Stimulated activated CD4-positive, alpha-beta T cell treated with anti-CD3 and anti-CD28 coated beads, Interleukin-1b, Interleukin-23, amount 100 ng/mL, for 1 hour (primary cell): ENCODE measurements at places on chromosomes 5 and 9.

GRCh38 chr5:99033014-99033900 lies 104.5 kb upstream of the CHD1 start:
- DNase-seq, result no peak

DNA sequence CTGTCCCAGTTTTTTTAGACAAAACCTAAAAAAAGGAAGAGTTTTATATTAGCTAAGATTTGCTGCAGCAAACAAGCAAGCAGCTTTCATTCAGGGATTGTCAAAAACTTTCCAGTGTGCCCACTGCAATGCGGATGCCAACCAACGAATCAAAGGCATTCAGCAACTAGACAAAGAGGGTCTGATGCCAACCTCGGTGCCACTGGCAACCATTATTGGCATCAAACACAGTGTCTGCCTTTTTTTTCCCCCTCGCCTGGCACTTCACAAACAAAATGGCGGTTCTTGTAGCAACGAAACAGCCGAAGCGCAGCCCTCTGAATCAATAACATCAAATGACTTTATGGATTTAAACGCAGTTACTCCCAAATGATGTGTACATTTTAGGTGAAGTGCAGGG lies 10.4 kb downstream of the NFIB start:
- no peak for DNase-seq

GRCh38 chr9:109894921-109895758 lies 115.1 kb downstream of the PALM2AKAP2 start:
- DNase-seq, result no peak

DNA sequence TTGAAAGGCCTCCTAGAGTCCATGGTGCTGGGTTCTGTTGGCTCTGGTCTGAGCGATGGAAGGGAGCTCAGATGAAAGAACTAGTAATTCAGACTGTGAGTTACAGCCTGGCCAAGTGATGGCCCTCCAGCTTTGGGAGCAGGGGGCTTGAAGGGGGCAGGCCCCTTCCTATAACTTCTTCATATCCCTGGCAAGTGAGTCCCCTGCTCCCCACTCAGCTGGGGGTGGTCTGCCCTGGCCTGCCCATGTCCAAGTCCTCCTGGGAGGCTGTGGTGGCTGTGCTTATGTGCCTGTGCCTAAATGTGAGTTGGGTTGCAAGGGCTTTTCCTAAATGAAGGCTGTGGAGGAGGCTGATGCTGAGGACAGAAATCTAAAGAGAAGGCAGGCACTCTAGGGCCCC lies 80.1 kb downstream of the MACROH2A1 start:
- DNase-seq, result no peak

- no peak for DNase-seq
Measured at GRCh38 chr9:127541176-127541575, 70.9 kb upstream of the STXBP1 start.

DNA sequence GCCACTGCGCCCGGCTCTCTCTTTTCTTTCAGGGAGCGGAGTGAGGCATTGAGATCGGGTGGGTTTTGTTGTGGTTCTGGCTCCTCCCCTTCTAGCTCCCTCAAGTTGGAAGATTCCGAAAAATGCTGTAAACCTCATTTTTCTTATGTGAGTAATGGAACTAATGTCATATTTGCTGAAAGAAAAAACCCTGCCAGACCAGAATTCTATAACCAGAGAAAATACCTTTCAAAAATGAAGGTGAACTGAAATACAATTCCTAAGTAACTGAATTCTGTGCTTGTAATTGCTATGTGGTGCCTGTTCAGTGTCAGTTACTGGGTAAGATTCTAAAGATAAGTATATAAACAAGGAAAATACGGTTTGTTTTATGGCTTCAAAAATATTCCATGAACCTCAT lies 30.9 kb upstream of the CDK20 start:
- no peak for DNase-seq

DNA sequence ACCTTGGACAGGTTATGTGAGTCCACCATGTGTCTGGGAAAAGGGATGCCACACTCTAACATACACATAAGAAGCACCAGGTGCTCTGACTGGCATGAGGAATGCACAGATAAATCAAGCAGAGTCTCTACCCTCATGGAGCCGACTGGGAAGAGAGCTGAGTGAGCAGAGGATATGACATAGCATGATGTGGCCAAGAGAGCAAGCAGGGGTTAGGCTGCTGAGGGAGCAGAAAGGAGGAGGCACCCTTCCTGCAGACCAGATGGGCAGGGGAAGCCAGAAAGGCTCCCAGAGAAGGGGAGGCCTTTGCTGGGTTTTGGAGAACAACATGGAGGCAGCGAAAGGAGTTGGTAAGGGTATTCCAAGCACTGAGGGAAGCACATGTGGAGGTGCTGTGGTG lies 223.1 kb downstream of the GNA14 start:
- no peak for DNase-seq

- no peak for DNase-seq
Measured at GRCh38 chr5:54644226-54644625, 126.7 kb downstream of the SNX18 start.

- DNase-seq, result no peak
Measured at GRCh38 chr5:96648023-96648422, 14.2 kb upstream of the CAST start.

DNA sequence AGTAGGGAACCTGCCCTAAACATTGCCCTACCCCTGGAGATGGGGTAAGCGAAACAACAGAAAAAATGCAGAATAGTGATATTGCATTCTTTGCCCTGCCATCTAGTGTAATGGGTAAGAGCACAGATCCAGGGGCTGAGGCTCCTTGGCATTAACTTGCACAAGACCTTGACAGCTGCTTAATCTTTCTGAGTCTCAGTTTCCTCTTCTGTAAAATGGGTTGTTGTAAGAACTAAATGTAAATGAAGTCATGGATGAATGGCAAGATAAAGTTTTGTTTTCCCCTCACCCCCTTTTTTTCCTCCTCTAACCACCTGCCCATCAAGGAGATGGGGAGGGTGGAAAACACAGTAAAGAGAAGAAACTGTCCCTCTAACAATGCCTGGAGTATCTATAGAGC lies 47.7 kb upstream of the ZNF366 start:
- no peak for DNase-seq

GRCh38 chr9:113238859-113239232 lies 17.5 kb downstream of the SLC31A1 start:
- DNase-seq, result no peak

DNA sequence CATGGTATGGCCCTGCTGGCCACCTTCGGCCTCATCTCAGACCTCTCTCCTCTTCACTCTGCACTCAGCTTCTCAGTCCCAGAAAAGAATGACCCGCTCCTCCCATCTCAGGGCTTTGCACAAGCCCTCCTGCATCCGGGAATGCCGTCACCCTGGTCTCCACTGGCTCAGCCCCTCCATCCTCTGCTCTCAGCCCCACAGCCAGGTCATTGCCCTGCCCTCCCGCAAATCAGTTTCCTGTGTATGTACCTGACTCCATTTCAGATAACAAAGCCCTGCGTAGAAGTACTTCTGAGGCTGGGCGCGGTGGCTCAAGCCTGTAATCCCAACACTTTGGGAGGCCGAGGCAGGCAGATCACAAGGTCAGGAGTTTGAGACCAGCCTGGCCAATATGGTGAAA lies 28.9 kb upstream of the EEIG1 start:
- no peak for DNase-seq

GRCh38 chr5:179127136-179128040 lies 67.2 kb downstream of the ZNF354C start:
- no peak for DNase-seq

DNA sequence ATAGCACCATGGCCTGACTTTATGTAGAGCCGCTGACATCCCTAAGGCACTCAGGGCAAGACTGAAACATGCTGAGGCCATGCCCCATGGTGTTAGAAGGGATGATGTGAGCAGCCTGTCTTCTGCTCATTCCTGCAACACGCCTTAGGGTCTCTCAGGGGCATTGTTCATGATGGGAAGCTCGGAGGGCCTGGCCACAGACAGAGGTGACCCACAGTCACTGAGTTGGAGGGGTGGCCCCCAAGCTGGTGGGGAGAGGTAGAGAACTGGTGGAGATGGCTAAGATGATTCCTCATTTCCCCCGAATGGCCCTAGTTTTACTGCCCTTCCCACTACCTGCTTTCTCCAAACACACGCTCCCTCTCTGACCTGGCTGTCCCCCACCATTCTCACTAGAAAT lies 135.2 kb downstream of the BARX1 start:
- DNase-seq, result no peak
